ENCODE measurements at places on chromosomes 2 and 18. TPM values are rescaled to one million over a fixed set of nuclear protein-coding genes. Genes with fewer than 3 reads are reported as not detected.

The KCNE4 gene
- 9.1 TPM for total RNA-seq

The CHN1 gene
- total RNA-seq: 13.4 TPM

The ZNG1B gene
- 46.0 TPM for total RNA-seq

The SLC23A3 gene
- 1.6 TPM for total RNA-seq

The CDK15 gene
- 2.3 TPM for total RNA-seq

The FOXI3 gene
- total RNA-seq: not detected

The SNRPD1 gene
- total RNA-seq: 55.8 TPM

The SULT1C2 gene
- 4.1 TPM for total RNA-seq

The CD8A gene
- 10.9 TPM for total RNA-seq

The DNAJB2 gene
- total RNA-seq: 93.6 TPM
